ENCODE measurements at places on chromosomes 2 and 18. TPM values are rescaled to one million over a fixed set of nuclear protein-coding genes. Genes with fewer than 3 reads are reported as not detected.

TMEM247 gene
- not detected for total RNA-seq

DARS1 gene
- 67.7 TPM for total RNA-seq

GTF2A1L gene
- not detected for total RNA-seq

CNDP2 gene
- 74.0 TPM for total RNA-seq

NTSR2 gene
- total RNA-seq = not detected

TMEM182 gene
- total RNA-seq = 4.5 TPM

CFAP53 gene
- 0.39 TPM for total RNA-seq

SKA1 gene
- 0.52 TPM for total RNA-seq

DNER gene
- total RNA-seq = 0.45 TPM

CRYGD gene
- not detected for total RNA-seq

SULT1C2 gene
- total RNA-seq = 2.8 TPM
